Activated CD4-positive, alpha-beta T cell treated with anti-CD3 and anti-CD28 coated beads, Interleukin-2, amount 50 U/mL, for 1 hour (primary cell): ENCODE measurements at places on chromosomes 7 and 10.

- DNase-seq, result no peak
These were observed 19.5 kb downstream of the AMZ1 start for GRCh38 chr7:2707481-2707880.

GRCh38 chr7:39746103-39746819, 122.9 kb downstream of the RALA start:
- peak; percentile 54 for DNase-seq

DNA sequence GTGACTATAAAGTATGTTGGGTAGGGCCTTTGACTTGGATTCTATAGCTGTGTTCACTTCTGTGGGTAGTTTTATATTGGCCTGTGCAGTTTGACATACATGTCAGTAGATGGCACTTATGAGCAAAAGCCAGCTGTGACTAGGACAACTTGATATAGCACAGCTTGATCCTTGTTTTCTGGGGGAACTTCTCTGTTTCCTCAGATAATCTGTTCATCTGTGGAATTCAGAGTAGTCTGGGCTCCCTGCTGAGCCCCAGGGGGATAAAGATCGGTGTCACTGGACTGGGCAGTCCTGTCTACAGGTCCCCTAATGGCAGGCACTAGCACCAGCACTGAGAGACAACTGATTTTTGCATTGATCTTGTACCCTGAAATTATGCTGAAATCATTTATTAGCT, 25.4 kb downstream of the CYP2C9 start:
- no peak for DNase-seq

DNA sequence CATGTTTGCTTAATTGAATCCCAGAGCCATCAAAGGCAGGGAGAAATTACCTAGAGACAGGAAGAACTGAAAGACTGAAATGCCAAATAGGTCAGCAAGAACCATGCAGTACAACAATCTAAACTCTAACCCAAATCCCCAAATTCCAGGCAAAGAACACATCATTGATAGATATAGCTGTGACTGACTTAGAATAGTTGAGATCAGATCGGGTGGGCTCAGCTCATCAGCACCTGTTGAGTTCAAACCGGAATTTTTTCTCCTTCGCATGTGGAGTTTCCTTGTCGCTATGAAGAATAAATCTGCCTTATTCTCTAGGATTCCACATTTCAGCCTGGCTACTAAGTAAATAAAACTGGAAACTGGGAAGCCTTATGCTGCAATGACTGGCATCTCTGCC, 1.4 kb downstream of the ANKMY2 start:
- no peak for DNase-seq

- no peak for DNase-seq
These were observed 486.4 kb downstream of the MAGI2 start for GRCh38 chr7:78967046-78967445.
